Keratinocyte (primary cell): ENCODE measurements at places on chromosomes 1 and 21. TPM values are rescaled to one million over a fixed set of nuclear protein-coding genes. Genes with fewer than 3 reads are reported as not detected.

GRCh38 chr1:198667807-198668206, 29.0 kb downstream of the PTPRC start:
- no peak for DNase-seq

The CCDC24 gene
- 5.2 to 6.2 TPM (median 5.2 TPM) in 3 replicates for polyA plus RNA-seq

The ANKRD35 gene
- 0.08 to 1.3 TPM (median 0.46 TPM) in 3 replicates for polyA plus RNA-seq

The SYCP1 gene
- polyA plus RNA-seq = not detected in 3 replicates

The LDLRAD1 gene
- not detected in 3 replicates for polyA plus RNA-seq

- DNase-seq = no peak
Observed at GRCh38 chr1:163320891-163321290, 863 bp upstream of the NUF2 start.

The CHI3L2 gene
- polyA plus RNA-seq = 1.0 to 2.5 TPM (median 2.4 TPM) in 3 replicates
